ENCODE measurements at places on chromosomes 5 and 9.

- no peak for DNase-seq
Measured at GRCh38 chr5:79464278-79464677, 49.7 kb downstream of the HOMER1 start.

DNA sequence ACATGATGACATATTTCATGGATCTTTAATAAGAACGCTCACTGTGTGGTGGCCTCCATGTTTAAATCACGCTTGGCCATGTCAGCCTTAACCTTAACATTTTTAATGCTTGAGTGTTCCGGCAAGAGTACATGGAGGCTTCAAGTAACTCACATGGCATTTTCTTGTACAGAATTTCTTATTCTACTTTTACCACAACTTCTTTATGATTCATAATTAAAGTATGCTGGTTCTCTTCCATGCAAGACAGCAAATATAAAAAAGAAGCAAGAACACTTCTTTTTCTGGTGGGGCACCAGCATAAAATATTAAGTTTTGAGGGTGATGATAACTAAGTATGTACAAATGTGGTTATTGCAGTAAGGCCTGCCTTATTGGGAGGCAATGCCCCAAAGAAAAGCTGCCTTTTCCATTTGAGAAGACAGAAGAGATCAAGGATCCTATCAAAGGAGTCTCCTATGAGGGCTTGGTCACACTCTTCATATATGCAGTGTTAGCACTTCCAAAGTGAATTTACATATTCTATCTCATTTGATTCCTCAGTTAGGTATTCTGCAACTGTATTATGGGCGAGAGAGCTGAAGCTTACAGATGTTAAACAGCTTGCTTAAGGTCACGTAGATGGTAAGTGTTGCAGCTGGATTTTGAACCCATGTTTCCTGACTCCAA is 382.7 kb upstream of the MEF2C start:
- no peak for DNase-seq

- no peak for DNase-seq
Measured at GRCh38 chr9:138070815-138071214, 193.2 kb downstream of the CACNA1B start.

- no peak for DNase-seq
Measured at GRCh38 chr9:78614892-78615291, 318.0 kb downstream of the PSAT1 start.

DNA sequence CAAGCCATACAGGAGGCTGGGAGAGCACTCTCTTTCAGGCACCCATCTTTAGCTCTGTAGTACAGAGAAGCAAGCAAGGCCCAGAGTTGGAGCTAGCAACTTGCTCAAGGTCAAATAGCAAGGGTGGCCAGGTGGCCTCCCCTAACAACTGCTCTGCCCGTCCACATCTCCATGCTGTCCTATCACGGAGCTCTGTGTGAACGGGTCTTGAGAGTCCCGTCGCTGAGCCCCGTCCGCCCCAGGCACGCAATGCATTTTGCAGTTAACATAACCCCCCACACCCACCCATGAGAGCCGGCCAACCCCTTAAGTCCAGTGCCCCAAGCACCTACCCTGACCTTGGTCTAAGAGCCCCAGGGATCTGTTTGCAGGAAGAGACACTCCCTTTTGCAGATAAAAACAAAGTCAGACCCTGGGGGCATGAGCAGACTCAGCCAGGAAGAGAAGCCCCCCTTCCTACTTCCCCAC is 1.5 kb downstream of the RNF44 start:
- DNase-seq = no peak

GRCh38 chr5:126805063-126805462 is 28.1 kb downstream of the LMNB1 start:
- DNase-seq = no peak

GRCh38 chr9:131578021-131578420 is 32.7 kb downstream of the PRRT1B start:
- no peak for DNase-seq

- DNase-seq = no peak
Measured at GRCh38 chr9:99678566-99678965, 143.1 kb upstream of the NR4A3 start.

- DNase-seq = no peak
Measured at GRCh38 chr9:89021154-89021803, 30.0 kb downstream of the S1PR3 start.

DNA sequence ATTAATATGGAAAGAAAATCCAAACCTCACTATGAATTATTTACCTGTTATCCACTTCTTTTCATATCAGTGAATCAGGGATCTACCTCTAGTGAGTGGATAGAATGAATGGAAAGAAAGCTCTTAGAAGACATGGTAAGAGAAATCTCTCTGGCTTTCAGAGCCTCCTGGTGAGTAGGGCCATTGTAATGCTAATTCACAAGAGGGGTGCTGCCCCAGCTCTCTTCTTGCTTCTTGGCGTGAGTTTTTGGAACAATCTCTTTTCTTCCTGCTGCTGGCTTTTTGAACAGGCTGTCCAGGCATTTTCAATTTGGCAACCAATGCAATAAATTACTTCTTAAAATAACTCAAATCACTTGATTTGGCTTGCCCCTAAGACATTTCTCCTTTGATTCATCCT is 49.9 kb upstream of the KCNN2 start:
- no peak for DNase-seq

DNA sequence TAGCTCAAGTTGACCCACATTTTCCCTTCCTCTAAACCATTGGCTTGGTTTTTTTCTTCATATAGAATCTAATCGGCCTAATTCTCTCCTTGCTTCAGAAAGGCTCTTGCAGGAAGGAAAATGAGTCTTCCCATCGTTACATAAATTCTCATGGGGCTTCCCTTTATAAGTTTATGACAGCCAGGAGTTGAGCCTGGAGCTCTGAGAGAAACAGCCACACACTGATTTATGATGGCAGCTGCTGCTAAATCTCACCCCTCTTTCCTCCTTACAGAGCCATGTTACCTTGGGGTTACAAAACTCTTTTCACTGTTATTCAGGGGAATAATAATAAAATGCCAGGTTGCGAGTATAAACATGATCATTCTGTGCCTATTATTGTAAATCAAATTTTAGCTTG is 5.2 kb upstream of the RNF14 start:
- no peak for DNase-seq

DNA sequence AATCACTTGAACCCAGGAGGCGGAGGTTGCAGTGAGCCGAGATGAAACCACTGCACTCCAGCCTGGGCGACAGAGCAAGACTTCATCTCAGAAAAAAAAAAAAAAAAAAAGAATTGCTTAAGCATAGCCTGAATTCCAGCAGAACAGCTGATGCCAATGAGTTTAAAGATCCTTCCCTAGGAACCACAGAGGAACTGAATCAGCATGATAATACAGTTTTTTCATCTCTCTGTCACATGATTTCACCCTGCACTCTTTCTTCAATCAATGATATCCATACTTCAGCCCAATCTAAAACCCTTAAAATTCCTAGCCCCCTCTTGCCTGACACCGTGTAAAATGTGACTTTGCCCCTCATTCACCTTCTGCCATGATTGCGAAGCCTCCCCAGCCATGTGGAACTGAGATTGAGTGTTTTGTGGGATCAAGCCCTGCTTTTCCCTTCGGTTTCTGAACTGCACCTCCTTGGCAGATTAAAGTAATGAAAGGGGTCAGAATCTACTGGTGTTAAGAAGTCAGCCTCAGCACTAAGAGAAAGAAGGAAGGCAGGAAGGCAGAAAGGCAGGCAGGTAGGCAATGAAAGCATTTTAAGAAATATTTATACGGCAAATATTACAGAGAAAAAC is 20.9 kb upstream of the DMXL1 start:
- no peak for DNase-seq

DNA sequence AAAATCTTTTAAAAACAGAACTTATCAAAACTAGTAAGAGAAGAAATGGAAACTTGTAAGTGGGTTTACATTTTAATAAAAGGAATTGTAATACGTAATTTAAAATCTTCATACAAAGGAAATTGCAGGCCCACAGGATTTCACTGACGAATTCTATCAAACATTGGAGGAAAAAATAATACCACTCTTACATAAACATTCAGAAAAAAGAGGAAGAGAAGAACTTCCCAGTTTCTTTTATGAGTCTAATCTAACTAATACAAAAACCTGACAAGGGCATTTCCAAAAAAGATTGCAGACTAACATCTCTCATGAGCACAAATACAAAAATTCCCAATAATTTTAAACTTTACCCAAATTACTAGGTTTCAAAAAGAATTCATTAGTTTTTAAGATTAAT is 149.0 kb downstream of the RANBP17 start:
- DNase-seq = no peak

- no peak for DNase-seq
Measured at GRCh38 chr5:97623441-97623840, 440.4 kb upstream of the RIOK2 start.

DNA sequence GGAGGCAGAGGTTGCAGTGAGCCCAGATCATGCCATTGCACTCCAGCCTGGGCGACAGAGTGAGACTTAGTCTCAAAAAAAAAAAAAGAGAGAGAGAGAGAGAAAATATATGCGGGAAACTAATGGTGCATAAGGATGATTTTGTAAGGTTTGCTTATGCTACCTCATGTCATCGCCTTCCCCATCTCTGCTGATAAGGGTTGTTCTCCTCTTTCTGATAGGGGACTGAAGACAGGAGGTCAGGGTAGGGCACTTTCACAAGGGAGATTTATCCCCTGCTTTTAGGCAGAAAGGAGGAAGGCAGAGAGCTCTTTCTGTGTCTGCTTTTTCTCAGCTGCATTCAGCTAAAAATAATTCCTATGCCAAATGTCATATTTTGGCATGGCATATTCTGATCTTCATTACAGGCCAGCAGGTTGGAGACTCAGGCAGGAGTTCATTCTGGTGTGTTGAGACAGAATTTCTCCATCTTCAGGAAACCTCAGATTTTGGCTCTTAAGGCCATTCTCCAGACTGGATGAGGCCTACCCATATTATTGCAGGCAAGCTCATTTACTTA is 220.2 kb downstream of the AUH start:
- DNase-seq = no peak

DNA sequence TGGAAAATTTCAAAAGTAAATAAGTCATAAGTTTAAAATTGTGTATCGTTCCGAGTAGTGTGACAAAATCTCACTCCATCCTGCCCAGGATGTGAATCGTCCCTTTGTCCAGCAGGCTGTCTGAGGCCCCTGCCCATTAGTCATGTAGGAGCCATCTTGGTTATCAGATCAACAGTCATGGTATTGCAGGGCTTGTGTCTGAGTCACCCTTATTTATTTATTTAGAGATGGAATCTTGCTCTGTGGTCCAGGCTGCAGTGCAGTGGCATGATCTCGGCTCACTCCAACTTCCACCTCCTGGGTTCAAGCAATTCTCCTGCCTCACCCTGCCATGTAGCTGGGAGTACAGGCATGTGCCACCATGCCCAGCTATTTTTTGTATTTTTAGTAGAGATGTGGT is 30.2 kb downstream of the ITGA2 start:
- no peak for DNase-seq

GRCh38 chr9:114100536-114100935 is 1.4 kb upstream of the KIF12 start:
- DNase-seq = no peak

- no peak for DNase-seq
Measured at GRCh38 chr5:102811972-102812371, 56.9 kb downstream of the PAM start.

GRCh38 chr9:105500108-105500766 is 52.4 kb downstream of the FSD1L start:
- DNase-seq = peak; percentile 15

GRCh38 chr9:133405508-133406438 is 12.0 kb downstream of the REXO4 start:
- DNase-seq = no peak

DNA sequence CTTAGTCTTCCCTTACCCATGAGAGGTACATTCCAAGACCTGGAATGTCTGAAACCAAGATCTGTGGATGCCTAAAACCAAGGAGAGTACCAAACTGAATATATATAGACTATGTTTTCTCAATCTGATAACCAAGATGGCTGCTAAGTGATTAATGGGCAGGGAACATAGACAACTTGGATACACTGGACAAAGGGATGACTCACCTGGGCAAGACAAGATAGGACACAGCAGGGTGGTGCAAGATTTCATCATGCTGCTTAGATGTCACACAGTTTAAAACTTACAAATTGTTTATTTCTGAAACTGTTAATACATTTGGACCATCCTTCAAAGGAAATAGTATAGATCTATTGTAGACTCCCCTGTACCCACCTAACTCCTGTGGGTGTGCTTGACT is 130.9 kb downstream of the HTR1A start:
- DNase-seq = no peak

DNA sequence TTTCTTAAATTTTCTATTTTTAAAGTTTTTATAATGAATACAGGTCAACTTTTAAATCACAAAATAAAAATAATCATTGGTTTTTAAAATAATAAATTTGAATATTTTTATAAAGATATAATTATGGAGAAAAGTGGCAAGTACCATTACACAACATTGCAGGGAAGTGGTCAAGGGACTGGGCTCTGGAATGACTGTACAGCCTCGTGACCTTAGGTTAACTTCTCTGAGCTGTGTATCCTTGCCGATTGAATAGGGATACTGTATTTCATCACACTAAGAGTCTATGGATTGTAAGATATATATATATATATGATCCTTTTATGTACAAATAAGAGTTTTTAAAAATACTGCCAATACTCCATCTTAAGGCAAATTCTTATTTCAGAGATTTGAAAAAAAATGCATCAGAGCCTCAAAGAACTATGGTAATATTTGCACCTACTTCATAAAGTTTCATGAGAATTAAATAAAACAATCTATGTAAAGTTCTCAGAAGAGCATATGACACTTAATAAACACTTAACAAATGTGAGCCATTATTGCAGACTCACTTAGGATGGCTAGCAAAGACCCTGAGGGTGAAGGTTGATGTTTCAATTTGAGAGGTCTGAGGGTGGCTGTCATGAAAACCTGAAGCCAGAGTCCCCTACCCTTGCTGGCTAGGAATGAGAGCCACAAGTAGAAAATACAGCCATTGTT is 136.5 kb downstream of the CCDC192 start:
- DNase-seq = no peak

GRCh38 chr9:117707561-117707960 is 3.4 kb downstream of the TLR4 start:
- DNase-seq = no peak

DNA sequence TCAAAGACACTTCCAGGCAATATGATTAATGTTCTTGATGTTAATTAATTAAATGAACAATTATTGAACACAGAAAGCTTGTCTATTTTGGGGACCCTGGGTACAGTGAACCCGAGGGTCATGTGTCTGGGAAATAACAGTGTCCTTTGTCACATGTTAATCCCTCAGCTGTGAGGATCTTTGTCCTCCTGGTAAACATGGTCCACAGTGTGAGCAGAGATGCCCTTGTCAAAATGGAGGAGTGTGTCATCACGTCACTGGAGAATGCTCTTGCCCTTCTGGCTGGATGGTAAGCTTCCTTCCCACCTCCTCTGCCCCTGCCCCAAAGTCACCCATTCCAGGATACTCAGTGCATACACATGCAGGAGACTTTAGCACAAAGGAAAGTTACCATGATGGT is 107.9 kb downstream of the MEGF10 start:
- DNase-seq = no peak

DNA sequence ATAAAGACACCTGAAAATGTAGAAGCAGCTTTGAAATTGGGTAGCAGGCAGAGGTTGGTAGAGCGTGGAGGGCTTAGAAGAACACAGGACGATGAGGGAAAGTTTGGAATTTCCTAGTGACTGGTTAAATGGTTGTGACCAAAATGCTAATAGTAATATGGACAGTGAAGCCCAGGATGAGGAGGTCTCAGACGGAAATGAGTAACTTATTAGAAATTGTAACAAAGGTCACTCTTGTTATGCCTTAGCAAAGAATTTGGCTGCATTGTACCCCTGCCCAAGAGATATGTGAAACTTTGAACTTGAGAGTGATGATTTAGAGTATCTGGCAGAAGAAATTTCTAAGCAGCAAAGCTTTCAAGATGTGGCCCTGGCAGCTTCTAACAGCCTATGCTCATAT is 382.5 kb downstream of the KCNN2 start:
- no peak for DNase-seq

- DNase-seq = no peak
Measured at GRCh38 chr9:97563458-97564135, 62.1 kb downstream of the TMOD1 start.
